LHCN-M2 (cell line): ENCODE measurements at places on chromosomes 7 and 10. TPM values are rescaled to one million over a fixed set of nuclear protein-coding genes. Genes with fewer than 3 reads are reported as not detected.

The CLRN3 gene
- not detected in 2 replicates for total RNA-seq

The NAT16 gene
- total RNA-seq = not detected in 2 replicates

The EBF3 gene
- total RNA-seq = 41.7 and 45.2 TPM in 2 replicates

The GATA3 gene
- total RNA-seq = not detected in 2 replicates

The ABCB4 gene
- not detected in 2 replicates for total RNA-seq

The ENO4 gene
- 0.19 and 0.23 TPM in 2 replicates for total RNA-seq

The PROSER2 gene
- 6.9 and 7.4 TPM in 2 replicates for total RNA-seq

The RASSF4 gene
- 16.9 and 29.5 TPM in 2 replicates for total RNA-seq

The PMPCB gene
- 69.6 and 88.5 TPM in 2 replicates for total RNA-seq

The CPN1 gene
- total RNA-seq = not detected in 2 replicates

The OR2A5 gene
- total RNA-seq = not detected in 2 replicates

DNA sequence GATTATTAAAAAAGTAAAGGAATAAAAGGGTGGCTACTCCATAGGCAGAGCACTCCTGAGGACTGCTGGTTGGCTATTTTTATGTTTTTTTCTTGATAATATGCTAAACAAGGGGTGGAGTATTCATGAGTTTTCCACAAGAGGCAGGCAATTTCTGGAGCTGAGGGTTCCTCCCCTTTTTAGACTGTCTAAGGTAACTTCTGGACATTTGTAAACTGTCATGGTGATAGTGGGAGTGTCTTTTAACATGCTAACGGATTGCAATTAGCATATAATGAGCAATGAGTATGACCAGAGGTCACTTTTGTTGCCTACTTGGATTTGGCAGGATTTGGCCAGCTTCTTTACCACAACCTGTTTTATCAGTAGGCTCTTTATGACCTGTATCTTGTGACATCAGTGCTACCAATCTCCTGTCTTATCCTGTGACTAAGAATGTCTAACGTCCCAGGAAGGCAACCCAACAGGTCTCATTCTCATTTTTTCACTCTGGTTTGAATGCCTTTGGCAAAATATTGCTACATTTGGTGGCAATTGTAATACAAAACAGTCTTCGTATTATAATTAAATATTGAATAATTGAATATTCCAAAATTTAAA is 587.8 kb upstream of the POM121L12 start:
- no peak for DNase-seq

DNA sequence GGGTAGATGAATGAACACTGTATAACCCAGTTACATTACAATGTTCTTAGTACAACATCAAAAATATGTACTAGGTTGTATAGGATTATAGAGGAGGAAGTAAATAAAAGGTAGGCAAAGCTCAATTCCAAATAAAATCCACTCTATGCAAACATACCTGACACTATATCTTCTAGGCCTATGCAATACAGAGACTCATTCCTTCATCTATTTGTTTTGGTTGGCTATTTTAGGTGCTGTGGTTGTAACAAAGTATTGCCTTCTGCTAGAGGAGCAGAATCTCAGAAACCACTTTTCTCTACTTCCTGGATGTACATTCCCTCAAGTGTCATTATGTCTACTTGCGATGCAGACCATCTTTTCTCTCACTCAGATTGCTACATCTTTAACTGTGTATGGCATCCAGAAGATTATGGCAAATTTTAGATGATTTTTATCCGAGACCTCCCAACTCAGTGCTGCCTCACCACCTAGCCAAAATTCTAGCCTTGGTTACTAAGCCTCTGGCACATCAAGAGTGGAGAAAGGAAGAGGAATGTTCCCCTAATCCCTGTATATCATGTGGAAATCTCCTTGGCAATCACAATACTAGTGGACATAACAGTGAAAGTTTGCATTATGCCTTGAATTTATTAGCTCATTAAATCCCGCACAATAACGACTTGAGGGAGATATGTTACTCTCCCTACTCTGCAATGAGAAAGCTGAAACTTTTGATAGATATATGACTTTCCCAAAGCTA is 5.5 kb upstream of the TFPI2 start:
- DNase-seq = no peak

DNA sequence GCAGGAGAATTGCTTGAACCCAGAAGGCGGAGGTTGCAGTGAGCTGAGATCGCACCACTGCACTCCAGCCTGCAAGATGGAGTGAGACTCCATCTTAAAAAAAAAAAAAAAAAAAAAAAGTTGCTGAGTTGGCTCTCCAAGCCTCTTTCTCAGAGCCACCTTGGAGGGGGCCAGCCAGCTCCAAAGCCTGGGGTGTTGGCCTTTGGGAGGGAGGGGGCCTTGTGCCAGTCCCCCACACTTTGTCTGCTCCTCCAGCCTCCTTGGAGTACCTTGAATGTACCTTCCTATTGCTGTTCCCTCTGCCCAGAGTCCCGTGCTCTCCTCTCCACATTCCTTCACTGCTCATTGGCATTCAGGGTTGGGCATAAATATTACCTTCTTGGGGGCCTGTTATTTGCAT is 62.4 kb downstream of the GRK5 start:
- no peak for DNase-seq

- peak; percentile 57 for DNase-seq
These were observed 104.6 kb upstream of the PPIF start for GRCh38 chr10:79242620-79243152.

GRCh38 chr7:11742496-11742895 is 89.5 kb downstream of the THSD7A start:
- DNase-seq = no peak

- no peak for DNase-seq
These were observed 11.1 kb downstream of the ERVW-1 start for GRCh38 chr7:92466682-92467081.

- DNase-seq = no peak
These were observed 58.9 kb upstream of the WAPL start for GRCh38 chr10:86580521-86580891.

DNA sequence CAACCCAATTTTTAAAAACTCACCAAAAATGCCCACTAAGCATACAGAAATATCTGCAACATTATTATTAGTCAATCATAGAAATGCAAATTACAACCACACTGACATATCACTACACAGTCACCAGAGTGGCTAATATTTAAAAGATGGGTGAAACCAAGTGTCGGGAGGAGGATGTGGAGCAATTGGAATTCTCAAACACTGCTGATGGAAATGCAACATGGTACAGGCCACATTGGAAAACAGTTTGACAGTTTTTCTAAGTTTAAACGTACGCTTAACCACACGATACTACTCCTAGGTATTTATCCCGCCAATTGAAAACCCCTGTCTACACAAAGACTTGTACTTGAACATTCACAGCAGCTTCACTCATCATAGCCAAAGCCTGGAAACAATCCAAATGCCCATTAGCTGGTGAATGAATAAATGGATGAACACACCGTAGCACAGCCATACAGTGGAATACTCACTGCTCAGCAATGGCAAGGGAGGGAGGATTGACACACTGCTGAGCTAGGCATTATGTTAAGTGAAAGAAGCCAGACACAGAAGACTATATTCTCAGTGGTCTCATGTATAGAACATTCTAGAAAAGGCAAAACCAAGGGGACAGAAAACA is 16.3 kb downstream of the GCK start:
- no peak for DNase-seq

DNA sequence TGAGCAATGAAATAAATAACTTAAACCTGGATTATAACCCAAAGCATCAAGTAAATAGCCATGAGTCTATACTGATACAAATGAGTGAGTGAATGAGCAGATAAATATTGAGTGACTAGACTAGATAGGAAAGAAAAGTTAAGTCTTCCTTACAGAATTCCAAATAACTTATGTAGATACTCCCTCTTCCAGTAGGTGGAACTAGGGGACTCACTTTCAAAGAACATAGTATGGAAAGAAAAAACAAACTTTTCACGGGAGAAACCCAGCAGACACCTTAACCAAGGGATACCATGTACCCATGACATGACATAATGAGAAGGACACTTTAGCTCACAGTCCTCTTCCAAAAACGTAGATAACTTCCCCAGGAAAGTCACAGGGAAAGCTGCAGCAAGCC is 32.2 kb downstream of the CSGALNACT2 start:
- no peak for DNase-seq

GRCh38 chr7:83872501-83872900 is 223.6 kb upstream of the SEMA3E start:
- DNase-seq = no peak

GRCh38 chr7:3078514-3078913 is 34.8 kb upstream of the CARD11 start:
- DNase-seq = no peak

DNA sequence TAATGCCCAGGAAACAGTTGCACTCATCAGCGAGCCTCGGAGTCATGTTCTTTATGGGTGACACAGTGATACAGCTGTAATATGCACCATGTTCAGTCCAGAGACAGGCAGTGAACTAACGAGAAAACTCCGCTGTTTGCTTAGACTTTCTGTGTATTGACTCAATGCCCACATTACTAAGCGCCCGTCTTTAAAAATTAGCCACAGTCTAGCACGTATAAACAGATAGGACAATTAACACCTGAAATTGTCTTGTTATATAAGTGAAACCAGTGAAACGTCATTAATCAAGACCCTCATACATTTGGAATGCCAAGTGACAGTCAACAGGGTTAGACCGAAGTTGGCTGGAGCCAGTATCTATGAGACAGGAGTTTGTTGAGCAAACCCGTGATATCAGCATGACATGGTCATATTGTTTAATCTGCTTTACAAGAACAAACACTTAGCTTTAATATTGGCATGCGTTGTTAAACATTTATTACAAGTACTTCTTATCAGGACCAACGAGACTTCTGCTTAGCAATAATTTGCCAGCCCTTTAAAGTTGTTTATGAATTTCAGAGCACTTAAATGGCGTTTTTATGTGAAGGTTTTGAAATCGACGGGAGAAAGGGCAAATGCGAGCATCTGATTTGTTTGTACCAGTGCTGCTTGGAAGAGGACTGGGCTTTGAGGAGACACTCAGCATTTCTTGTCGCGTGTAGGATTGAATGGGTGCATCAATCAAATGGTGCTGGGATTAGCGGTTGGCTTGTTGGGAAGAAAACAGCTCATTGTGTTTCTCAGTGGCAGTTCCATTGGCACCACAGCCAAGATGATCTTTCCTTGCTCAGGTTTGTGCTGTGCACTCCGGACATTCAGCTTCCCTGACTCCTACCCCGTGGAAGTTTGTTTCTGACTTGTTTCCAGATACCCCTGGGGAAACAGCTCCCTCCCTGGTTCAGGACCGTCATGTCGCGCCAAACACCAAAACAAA is 56.3 kb downstream of the CAMK1D start:
- no peak for DNase-seq

DNA sequence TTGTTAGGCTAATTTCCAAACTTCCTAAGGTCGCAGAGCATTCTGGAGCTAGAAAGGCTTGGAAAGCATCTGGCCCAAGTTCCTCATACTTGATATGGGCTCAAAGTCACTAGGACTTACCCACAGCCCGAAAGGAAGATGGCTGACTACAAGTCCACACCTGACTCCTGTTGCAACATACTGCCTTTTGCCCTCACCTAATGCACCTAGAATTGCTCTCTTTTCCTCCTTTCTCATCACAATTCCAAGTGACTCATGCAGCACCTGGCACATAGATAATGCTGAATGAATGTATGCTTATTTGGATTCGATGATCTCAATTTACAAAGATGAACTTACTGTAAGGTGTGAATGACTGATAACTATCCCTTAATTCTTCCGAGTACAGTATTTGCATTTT is 131.5 kb downstream of the SORBS1 start:
- DNase-seq = no peak

DNA sequence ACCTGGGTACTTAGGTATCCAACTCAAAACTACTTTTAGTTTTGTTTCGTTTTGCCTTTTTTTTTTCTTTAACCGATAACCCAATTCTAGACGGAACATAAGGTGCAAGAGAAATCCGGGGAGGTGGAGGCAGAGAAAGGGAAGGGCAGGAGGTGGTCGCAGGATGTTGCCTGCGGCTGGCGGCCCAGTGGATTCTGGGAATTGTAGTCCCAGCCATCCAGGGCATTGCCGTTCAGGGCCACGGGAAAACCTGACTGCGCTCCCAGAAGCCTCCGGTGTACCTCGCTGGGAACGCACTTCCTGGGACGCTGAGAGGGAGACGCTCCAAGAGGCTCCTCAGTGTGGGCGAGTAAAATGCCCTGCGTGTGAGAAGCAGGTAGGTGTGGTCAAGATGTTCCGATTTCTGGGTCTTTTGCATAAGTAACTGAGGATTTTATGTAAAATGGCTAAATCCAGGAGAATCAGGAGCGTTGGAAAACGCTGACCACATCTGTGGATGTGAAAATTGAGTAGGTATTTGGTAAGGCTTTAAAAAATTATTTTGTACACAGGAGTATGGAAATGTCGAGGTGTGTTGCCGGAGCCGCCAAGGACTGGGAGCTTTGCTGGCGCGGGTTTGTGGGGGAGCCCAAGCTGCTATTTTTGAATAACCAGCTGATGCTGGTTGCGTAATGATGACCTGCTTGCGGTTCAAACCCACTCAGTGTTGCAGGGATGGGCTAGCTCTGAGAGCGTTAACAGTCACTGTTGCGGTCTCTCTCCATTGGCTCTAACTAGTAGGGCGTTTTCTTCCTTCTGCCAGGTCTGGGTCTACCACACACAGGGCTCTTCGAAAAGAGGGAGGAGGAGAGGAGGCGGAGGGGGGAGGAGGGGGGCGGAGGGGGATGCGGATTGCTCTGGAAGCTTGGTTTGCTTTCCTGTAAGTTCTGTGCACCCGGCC is at the start of gene CLDN12:
CLDN12 (plus strand) TSS at position 288 of the 940 bp plus-strand sequence. CDS start 9,216 bp downstream, outside the sequence.
- peak; percentile 99 for DNase-seq

DNA sequence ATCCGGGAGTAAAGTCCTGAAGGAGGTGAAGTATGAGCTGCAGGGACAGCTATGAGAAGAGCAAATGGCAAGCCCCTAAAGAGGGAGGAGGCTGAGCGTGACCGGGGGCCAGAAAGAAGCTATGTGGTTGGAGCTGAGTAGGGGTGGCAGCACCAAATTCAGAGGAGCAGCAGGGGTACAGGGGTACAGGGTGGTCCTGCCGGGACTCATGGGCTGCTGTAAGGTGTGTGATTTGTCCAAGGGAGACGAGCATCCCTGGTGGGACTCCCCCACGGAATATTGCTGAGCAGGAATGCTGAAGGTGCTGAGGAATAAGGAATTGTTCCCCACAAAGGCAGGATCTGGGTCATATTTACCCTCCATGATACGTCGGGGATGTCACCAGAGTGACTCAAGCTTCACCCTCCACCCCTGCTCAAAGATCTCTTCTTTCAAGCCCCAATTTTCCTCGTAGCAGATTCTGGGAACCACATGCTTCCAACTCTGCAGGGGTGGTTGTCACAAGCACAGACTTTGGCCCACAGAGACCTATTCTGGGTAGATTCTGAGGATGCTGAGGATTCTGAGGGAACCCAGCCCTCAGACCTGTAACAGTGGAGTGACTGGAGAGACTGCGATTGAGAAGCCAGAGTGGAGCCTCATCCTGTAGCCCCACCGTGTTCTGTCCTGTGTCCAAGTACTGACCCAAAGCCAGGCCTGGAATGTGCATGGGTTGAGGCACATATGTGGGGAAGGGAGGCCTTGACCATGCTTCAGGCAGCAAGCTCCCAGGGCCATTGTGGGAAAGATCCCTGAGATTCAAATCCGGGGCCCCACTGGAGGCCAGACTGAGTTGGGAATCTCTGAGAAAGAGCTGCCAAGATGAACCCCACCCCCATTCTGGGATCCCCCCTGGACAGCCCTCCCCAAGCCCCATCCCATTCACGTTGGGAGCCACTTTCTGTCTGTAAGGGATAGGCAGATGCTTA is 4.2 kb downstream of the SFTPD start:
- no peak for DNase-seq
